ENCODE measurements at places on chromosomes 2 and 18.

DNA sequence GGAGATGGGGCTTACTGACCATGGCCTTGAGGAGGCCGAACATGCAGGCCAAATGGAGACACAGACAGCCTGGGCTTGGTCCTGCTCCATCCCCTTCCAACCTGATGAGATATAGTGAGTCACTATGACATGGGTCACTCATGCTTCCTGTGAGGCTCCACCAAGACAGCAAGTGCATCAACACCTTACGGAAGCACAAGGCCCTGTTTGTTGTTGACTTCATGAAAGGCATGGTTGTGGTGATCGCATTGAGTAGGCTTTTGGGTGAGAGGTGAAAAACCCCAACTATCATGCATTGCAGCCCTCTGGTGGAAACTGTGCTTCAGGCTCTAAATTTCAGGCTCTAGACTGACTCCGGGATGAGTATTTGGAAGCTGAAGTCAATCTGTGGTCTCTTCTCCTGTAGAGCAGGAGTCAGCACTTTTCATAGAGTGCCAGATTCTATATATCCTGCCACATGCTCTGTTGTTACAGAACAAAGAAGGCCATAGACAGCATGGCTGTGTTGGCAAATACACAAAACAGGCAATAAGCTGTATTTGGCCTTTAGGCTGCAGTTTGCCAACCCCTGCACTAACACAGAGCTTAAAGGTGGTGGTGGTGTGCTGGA lies 10.1 kb downstream of the IL37 start:
- no peak for DNase-seq

DNA sequence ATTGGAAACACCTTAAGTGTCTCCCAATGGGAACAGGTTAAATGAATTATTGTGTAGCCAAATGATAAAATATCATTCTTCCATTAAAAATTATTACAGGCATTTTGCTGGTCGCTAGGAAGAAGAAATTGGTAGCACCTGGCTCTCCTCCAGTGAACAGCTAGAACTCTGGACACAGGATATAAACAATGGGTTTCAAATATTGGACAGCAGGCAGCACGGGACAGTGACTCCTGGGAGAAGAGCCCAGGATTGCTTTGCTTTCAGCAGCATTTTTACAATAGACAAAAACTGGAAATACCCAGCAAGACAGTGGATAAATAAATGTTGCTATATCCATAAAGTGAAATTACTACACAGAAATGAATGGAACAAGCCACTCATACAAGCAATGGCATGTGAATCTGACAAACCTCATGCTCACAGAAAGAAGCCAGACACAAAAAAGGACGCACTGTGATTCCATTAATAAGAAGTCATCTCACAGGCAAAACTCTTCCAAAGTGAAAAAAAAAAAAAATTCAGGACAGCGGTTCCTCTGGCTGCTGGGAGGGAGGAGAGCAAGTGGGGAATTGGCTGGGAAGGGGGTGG lies 50.5 kb downstream of the LAMA1 start:
- no peak for DNase-seq

DNA sequence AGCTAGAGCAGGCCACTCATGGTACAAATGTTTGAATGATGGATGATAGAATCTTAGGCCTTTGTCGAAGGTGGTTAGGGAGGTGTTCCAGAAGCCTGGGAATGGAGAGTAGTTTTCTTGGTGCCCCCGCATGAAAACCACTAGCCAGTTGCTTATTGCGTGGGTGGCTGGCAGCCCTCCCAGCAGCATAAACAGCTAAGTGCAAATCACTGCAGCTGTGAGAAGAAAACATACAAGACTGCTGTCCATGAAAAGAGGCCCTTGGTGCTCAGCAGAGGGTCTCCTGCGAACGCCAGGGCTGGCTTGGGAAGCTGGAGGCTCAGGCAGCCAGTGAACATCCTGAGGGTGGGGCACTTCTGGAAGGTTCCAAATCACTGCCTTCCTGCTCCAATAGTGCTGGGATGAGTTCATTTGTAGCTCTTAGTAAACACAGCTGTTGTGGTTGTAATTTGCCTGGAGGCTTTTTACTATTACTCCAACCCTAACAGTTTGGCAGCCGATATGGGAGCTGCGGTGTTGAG lies 118.8 kb downstream of the MGAT5 start:
- peak; percentile 86 for DNase-seq

GRCh38 chr2:160463245-160463644 lies 30.4 kb downstream of the RBMS1 start:
- DNase-seq: no peak

DNA sequence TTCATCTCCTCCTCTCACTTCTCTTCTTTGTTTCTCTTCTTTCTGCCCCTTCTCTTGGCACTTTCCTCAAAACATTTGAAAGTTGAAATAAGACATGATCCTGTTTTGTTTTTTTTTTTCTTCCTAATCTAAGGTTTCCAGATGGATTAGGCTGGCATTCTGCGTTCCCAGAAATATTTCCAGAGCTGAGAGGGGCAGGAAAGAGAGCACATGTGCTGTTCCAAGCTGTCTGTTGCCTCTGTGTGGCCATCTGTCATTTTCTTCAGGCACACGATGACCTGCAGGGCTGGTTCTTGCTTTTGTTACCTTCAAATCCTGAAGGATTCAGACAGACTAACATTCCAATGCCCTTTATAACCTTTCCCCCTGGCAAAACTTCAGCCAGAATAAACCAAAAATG lies 142.9 kb downstream of the RNF144A start:
- DNase-seq: no peak

GRCh38 chr2:120283649-120284048 lies 31.0 kb downstream of the RALB start:
- no peak for DNase-seq

- no peak for DNase-seq
These were observed 1130.1 kb upstream of the CELF4 start for GRCh38 chr18:38695559-38696280.

DNA sequence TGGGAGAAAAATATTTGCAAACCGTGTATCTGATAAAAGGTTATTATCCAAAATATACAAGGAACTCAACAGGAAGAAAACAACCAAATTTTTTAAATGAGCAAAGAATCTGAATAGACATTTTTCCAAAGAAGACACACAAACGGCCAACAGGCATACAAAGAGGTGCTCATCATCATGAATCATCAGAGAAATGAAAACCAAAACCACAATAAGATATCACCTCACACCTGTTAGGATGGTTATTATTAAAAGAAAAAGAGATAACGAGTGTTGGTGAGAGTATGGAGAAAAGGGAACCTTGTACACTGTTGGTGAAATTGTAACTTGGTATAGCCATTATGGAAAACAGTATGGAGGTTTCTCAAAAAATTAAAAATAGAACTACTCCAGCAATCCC lies 463.3 kb downstream of the IRS1 start:
- DNase-seq: no peak

DNA sequence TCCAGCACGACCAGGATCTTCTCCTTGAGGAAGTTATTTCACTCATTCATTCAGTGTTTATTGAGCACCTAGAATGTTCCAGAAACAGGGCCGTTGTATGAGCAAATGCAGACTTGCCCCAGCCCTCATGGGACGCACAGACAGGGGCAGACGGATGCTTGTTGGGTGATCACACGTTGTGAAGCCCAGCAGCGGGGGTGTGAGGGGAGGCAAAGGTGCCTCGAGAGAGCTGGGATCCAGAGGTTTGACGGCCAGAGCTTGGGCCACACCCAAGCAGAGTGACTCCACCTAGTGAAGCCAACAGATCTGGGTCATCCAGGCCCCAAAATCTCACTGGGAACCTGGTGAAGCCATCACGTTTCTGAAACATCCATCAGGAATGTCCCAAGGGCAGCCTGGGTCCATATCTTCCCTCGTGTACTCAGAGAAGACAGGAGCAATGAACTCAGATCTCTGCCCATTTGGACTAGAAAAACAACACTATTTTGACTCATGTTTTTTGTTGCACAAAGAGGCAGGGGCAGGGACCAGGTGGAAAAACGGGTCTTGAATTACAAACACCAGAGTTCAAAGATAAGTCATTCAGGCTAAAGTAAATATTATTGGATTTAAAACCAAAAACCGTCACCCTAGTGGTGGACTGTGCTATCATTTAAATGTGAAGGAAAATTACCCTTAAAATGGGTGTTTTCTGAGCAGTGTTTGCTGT lies 54.9 kb upstream of the RBM44 start:
- DNase-seq: peak; percentile 69

DNA sequence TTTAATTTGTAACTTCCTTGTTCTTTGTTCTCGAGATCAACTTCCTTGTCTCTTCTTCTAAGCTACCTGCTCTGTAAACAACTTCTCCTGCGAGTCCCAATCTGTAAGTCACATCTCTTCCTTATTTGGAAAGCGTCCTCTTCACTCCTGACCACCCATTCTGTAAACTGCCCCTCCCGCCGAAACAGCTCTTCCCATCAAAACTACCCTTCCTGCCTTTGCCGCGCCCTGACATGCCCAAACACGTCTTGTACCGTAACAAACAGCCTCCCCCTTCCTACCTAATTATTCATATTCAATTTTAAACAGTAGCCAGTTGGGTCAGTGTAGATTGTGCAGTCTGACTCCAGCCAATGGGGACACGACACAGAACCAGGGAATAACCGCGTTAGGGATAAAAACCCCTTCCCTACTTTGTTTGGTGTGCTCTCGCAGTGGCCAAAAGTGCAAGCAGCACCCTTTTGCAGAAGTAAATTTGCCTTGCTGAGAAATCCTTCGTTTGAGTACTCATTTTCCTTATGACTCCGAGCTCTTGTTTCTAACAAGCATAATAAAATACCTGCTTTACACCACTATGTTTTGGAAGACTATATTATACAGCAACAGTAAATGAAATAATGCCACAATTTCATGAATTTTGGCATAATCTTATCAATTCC lies 39.8 kb downstream of the PIAS2 start:
- no peak for DNase-seq

DNA sequence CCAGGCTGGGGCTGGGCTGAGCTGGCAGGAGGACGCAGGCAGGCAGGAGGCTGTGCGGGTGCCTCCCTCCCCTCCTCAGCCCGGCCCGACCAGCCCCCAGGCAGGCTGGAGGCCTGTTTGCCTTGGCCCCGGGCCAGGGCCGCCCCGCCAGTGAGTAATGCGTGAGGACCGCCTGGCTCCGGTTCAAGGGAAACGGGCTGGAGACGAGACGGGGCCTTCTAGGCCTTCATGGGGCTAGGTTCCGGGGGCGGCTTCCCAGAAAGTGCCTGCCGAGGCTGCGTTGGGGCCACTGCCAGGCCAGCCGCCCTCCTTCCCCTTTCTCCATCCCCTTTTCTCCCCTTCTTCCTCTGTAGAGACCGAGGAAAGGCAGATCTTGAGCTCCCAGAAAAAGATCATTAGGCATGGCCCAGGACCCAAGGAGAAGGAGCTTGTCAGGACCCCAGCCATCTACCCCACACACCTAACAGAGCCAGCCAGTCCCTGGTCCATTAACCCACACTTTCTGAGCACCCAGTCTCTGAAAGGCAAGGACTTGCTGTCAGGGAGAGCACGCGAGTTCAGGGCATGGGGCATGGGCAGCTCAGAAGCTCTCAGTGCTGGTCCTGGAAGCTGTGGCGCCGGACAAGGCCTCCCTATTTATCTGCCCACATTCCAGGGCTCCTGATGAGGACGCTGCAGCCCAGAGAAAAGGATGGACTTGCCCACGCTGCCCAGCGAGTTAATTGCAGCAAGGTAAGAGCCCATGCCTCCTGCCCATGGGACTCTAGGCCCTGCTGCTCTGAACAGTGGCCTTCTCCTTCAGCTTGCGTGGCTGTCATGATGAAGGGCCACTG lies 48.5 kb downstream of the SMAD7 start:
- peak; percentile 96 for DNase-seq

DNA sequence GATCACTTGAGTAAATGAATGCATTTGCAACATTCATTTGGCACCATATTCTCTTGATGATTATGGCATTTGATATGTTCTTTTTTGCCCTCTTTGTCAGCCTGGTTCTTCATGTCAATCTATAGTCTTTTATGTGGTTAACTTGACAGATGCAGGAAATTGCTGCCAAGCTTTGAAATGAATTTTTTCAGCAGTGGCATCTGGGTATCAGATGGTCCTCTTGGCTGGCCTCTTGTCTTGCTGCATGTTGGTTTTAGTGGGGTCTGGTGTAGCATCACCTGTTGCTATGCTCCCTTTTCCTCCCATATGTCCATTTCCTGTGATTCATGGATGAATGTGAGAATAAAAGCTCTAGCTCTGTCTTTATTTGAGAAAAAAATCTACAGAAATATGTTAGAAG lies 119.9 kb downstream of the DPP4 start:
- DNase-seq: no peak

DNA sequence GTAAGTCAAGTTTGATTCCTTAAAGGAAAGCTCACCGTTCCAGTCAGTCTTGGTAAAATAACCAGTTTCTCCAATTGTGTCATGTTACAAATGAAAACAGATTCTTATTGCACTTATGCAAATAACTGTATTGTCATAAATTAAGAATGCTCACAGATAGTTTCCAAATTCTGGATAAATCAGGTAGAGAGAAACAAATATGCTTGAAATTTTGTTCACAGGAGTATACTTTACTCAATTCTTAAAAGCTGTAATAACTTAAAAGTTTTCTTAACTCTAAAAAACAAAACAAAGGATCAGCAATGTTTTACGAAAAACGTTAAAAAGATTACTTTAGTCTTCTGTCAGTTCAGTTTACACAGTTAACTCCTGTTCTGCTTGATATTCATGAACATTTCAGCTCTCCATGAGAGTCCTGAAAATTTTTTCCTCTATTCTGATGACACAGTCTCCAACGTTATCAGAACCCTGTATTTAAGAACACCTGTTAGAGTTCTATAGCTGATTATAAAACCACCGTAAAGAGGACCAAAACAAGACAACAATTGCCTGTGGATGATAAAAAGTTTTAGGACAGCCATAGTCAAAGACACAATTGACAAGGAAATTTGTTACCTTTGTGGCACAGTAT lies 4.4 kb downstream of the GAL3ST2 start:
- DNase-seq: no peak

DNA sequence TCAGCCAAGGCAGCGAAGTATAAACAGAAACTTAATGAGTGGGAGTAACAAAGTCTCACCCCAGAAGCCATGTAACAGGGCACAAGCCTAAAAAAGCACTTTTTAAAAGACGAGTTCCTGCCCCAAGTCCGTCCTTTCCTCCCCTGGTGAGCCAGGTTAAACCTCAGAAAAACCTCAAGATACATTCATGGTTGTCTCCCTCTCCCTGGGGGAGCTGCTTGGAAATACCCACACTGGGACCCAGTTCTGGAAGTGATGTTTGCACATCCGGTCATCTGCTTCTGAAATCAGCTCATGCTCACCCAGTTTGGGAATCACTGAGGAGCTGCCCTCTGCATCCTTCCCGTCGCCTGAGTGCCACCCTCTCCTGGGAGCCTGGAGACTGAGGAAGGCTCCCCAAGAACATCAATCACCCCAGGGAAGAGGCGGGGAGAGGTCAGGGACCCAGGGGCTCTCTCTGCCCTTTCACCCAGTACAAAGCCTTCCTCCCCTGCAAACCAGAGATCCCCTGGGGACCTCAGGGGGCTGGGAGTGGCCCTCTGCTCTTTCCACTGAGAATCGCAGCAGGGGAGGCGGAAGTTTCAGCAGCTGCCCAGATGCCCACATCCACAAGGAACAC lies 150.6 kb upstream of the AGAP1 start:
- DNase-seq: no peak

- DNase-seq: no peak
These were observed 72.9 kb upstream of the HK2 start for GRCh38 chr2:74760875-74761630.

- no peak for DNase-seq
These were observed 254.8 kb downstream of the TGIF1 start for GRCh38 chr18:3704556-3705344.

All from AG20443 (cell line).